Ascending aorta (tissue), 2 donors: ENCODE measurements at places on chromosomes 1 and 21. TPM values are rescaled to one million over a fixed set of nuclear protein-coding genes. Genes with fewer than 3 reads are reported as not detected.

Gene RBBP5
- total RNA-seq = 7.2 TPM

Gene CD2
- not detected for total RNA-seq

Gene IPO13
- 6.2 TPM for total RNA-seq

Gene LRRIQ3
- total RNA-seq = not detected

Gene MEX3A
- total RNA-seq = 1.3 TPM

Gene FAM151A
- total RNA-seq = not detected

Gene KRTAP12-2
- total RNA-seq = not detected

Gene RAD54L
- total RNA-seq = not detected

Gene PPIAL4G
- not detected for total RNA-seq

Gene ANKRD45
- not detected for total RNA-seq

DNA sequence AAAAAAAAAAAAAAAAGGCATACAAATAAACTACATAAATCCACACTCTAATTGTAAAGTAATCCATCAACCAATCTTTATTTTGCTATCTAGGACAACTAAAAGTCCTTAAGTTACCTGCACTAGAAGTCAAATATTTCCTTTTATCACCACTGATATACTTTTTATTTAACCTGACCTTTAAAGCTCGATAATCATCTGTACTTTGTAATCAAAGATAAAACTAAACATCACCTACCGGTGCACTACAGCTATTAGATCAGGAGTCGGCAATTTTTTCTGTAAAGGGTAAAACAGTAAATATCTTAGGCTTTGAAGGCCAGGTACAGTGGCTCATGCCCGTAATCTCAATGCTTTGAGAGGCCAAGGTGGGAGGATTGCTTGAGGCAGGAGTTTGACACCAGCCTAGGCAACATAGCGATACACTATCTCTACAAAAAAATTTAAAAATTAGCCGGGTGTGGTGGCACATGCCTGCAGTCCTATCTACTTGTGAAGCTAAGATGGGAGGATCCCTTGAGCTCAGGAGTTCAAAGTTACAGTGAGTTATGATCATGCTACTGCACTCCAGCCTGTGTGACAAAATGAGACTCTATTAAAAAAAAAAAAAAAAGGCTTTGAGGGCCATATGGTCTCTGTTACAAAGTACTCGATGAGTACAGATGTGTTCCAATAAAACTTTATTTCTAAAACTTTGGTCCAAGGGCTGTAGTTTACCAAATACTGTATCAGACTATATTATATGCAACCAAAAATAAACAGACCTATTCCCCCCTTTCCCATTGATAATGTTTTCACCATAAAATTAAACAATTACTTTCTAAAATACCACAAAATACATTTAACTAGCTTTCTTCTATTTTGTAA lies 47.1 kb downstream of the TESK2 start:
- no peaks in the 10 kb centered on the region for H3K36me3 ChIP-seq
- H3K4me3 ChIP-seq = no peak overlapping the region
- no peak overlapping the region for H3K27ac ChIP-seq
- H3K27me3 ChIP-seq = no peaks in the 10 kb centered on the region
- no peak for DNase-seq

GRCh38 chr1:24683713-24684162 lies 40.6 kb downstream of the SRRM1 start:
- H3K4me1 ChIP-seq = no peaks in the 10 kb centered on the region
- DNase-seq = no peak
- H3K36me3 ChIP-seq = no peaks in the 10 kb centered on the region
- H3K27me3 ChIP-seq = no peaks in the 10 kb centered on the region

DNA sequence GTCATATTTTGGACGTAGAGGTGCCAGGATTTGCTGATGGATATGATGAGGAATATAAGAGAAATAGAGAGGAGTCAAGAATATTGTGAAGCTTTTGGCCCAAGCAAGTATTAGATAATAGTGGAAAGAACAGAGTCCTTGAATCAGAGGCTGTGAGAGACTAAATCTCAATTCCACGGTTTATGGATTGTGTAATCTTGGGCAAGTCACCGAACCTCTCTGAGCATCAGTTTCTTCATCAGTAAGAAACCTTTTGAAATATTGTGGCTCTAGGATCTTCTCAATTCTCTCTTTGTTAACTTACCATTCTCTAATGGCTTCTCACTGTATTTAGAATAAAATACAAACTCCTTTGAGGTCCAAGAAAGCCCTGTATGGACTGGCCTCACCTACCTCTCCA lies 77.6 kb downstream of the RPS6KA1 start:
- H3K4me1 ChIP-seq = no peaks in the 10 kb centered on the region
- H3K27ac ChIP-seq = no peak overlapping the region
- no peaks in the 10 kb centered on the region for H3K36me3 ChIP-seq
- no peaks in the 10 kb centered on the region for H3K27me3 ChIP-seq

GRCh38 chr1:31981972-31982371 lies 31.7 kb upstream of the KHDRBS1 start:
- H3K36me3 ChIP-seq = no peaks in the 10 kb centered on the region
- no peak overlapping the region for H3K4me3 ChIP-seq
- H3K27ac ChIP-seq = no peak overlapping the region
- no peaks in the 10 kb centered on the region for H3K27me3 ChIP-seq

- no peak overlapping the region for H3K27ac ChIP-seq
- DNase-seq = no peak
- H3K36me3 ChIP-seq = no peaks in the 10 kb centered on the region
These were observed 388.5 kb downstream of the OMA1 start for GRCh38 chr1:58158016-58158415.

- peaks cover 17% of the 10 kb centered on the region for H3K27me3 ChIP-seq
- no peak for DNase-seq
- H3K27ac ChIP-seq = no peak within 1 kb of the TSS
- no peaks in the 10 kb centered on the region for H3K36me3 ChIP-seq
- H3K4me3 ChIP-seq = peak within 1 kb of the TSS; percentile 66
These were observed at the start of gene TFAP2E for GRCh38 chr1:35573198-35574124. TFAP2E (plus strand) TSS chr1:35573314; CDS start chr1:35573578, 264 bp downstream.

GRCh38 chr1:152946651-152947256 lies at the start of gene SPRR5:
SPRR5 (plus strand) TSS chr1:152947206; CDS start chr1:152948555, 1,349 bp downstream.
- no peak within 1 kb of the TSS for H3K4me3 ChIP-seq
- no peaks in the 10 kb centered on the region for H3K4me1 ChIP-seq
- H3K27me3 ChIP-seq = no peaks in the 10 kb centered on the region

GRCh38 chr1:103110701-103111100 lies 2.4 kb upstream of the COL11A1 start:
- no peak overlapping the region for H3K27ac ChIP-seq
- DNase-seq = no peak
- H3K4me1 ChIP-seq = no peaks in the 10 kb centered on the region
- H3K36me3 ChIP-seq = no peaks in the 10 kb centered on the region
- H3K27me3 ChIP-seq = no peaks in the 10 kb centered on the region
- H3K4me3 ChIP-seq = no peak overlapping the region

- no peak overlapping the region for H3K27ac ChIP-seq
- no peaks in the 10 kb centered on the region for H3K4me1 ChIP-seq
- H3K4me3 ChIP-seq = no peak overlapping the region
- no peak for DNase-seq
- peaks cover 2% of the 10 kb centered on the region for H3K36me3 ChIP-seq
These were observed 40.9 kb downstream of the LRP8 start for GRCh38 chr1:53286955-53287354.

- H3K4me1 ChIP-seq = peaks cover 4% of the 10 kb centered on the region
- H3K36me3 ChIP-seq = no peaks in the 10 kb centered on the region
- DNase-seq = no peak
- no peak overlapping the region for H3K27ac ChIP-seq
These were observed 97.2 kb downstream of the NAV1 start for GRCh38 chr1:201636097-201636496.

- peak overlapping the region; percentile 9 for H3K4me3 ChIP-seq
- no peaks in the 10 kb centered on the region for H3K27me3 ChIP-seq
- H3K36me3 ChIP-seq = no peaks in the 10 kb centered on the region
- H3K27ac ChIP-seq = peak overlapping the region; percentile 95
These were observed 3.8 kb downstream of the SGIP1 start for GRCh38 chr1:66537718-66538117.

- no peaks in the 10 kb centered on the region for H3K4me1 ChIP-seq
- H3K4me3 ChIP-seq = no peak overlapping the region
- DNase-seq = no peak
- no peak overlapping the region for H3K27ac ChIP-seq
- no peaks in the 10 kb centered on the region for H3K36me3 ChIP-seq
- no peaks in the 10 kb centered on the region for H3K27me3 ChIP-seq
These were observed 22.9 kb downstream of the RRP1 start for GRCh38 chr21:43812139-43812821.

- DNase-seq = no peak
- H3K4me1 ChIP-seq = no peaks in the 10 kb centered on the region
- no peak overlapping the region for H3K4me3 ChIP-seq
- H3K36me3 ChIP-seq = no peaks in the 10 kb centered on the region
These were observed 5.6 kb upstream of the RD3 start for GRCh38 chr1:211497489-211498045.

- H3K27ac ChIP-seq = peak overlapping the region; percentile 99
- H3K36me3 ChIP-seq = peaks cover 19% of the 10 kb centered on the region
- peak overlapping the region; percentile 88 for H3K4me3 ChIP-seq
- peaks cover 19% of the 10 kb centered on the region for H3K4me1 ChIP-seq
These were observed 726 bp upstream of the CYB5R1 start for GRCh38 chr1:202967684-202968281.

GRCh38 chr1:182626527-182626926 lies 22.3 kb upstream of the RGS16 start:
- H3K36me3 ChIP-seq = no peaks in the 10 kb centered on the region
- peaks cover 6% of the 10 kb centered on the region for H3K4me1 ChIP-seq
- no peak for DNase-seq

DNA sequence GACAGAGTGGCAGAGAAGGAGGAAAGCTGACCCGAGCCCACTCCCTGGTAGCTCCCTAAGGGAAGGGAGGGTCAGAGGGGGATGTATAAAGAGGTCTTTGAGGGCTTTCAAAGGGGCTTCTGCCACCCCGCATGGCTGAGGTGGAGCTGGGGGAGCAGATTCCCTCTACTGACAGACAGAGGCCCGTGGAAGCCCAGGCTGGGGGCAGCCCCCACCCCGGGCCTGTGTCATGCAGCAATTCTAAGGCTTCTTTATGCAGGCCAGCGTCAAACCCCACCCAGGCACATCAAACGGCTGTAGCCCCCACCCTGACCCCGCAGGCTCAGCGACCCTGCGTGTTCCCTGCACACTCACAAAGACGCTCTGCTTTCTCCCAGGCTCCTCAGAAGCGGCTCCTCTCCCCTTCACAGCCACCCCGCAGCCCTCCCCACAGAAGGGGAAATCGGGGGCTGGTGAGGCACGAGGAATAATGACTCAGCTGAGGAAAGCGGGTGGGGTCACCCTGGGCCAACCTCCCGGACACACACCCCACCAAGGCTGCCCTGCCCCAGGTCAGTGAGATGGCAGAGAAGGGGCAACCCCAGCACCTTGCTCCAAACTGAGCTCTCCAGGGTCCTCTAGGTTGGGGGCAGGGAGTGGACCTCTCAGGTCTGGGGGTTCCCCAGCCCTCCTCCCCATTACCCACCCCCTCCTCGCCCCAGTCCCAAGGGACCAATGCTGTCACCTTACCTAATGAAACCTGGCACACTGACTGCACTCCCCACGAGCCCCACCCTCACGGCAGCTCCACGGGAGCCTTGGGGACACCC lies 10.8 kb downstream of the SLC45A3 start:
- H3K27ac ChIP-seq = no peak overlapping the region
- H3K27me3 ChIP-seq = no peaks in the 10 kb centered on the region
- DNase-seq = no peak
- no peaks in the 10 kb centered on the region for H3K36me3 ChIP-seq
- H3K4me1 ChIP-seq = peaks cover 8% of the 10 kb centered on the region
- H3K4me3 ChIP-seq = no peak overlapping the region

DNA sequence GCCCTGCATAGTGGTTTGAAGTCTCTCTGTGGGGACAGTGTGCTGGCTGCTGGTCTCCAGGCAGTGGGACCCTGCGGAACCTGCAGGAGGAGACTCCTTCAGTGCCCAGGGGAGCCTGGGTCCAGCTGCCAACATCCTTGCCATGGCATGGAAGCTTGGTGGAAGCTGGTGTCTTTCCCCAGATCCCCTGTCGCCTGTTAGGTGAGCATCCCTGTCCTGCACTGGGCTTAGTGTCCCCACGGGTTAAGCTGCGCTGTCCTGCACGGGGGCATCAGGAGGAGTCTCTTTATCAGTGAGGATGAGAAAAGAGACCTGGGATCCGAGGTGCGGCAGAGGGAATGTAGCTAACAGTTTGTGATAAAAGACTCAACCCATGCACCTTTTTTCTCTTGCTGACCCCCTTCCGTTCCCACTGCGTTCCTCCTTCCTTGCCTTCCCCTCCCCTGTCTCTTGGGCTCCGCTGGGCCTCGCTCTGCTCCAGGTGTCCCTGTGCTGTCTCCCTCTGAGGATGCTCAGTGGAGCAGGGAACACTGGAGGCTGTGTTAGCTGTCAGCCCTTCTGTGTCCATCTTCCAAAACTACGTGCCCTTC lies 59.3 kb downstream of the SLC37A1 start:
- no peaks in the 10 kb centered on the region for H3K4me1 ChIP-seq
- H3K36me3 ChIP-seq = peaks cover 40% of the 10 kb centered on the region
- no peak for DNase-seq
- no peak overlapping the region for H3K4me3 ChIP-seq

DNA sequence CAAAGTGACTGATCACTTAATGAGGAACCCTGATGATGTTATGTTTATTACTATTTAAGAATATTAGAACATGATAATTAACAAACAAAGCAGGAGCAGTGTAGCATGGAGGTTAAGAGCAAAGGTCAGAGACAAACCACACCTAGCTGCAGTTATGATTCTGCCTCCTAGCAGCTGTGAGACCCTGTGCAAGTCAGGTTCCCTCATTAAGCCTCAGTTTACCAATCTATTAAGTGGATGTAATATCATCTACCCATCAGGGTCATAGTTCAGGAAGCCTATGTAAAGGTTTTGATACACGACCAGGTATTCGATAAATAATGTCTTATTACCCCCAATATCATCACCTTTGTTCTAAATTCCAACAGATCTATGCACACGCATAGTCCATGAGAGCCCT lies 32.0 kb downstream of the DUSP10 start:
- H3K27me3 ChIP-seq = no peaks in the 10 kb centered on the region
- no peak for DNase-seq
- H3K27ac ChIP-seq = no peak overlapping the region
- peaks cover 8% of the 10 kb centered on the region for H3K36me3 ChIP-seq
- no peak overlapping the region for H3K4me3 ChIP-seq
- H3K4me1 ChIP-seq = no peaks in the 10 kb centered on the region

- H3K36me3 ChIP-seq = no peaks in the 10 kb centered on the region
- H3K27me3 ChIP-seq = peaks cover 4% of the 10 kb centered on the region
These were observed 1.3 kb upstream of the PCBP3 start for GRCh38 chr21:45642122-45642813.

DNA sequence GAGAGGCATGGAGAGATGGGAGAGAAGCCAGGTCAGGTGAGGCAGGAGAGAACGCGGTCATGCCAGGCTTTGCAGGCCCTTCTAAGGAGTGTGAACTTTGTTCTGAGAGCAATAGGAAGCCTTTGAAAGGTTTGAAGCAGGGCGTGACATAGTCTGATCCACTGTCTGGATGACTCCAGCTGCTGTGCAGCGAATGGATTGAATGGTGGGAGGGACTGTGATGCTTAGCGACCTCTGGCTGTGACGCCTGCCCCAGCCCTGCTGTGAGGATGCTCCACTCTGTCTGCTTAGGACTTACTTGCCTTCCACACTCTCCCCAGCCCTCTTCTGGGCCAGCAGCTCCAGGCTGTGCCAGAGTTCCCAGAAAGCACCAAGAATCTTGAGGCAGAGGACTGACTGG lies 41.8 kb upstream of the POU3F1 start:
- no peak for DNase-seq
- no peaks in the 10 kb centered on the region for H3K4me1 ChIP-seq
- H3K27ac ChIP-seq = no peak overlapping the region
- no peaks in the 10 kb centered on the region for H3K27me3 ChIP-seq
- no peak overlapping the region for H3K4me3 ChIP-seq
